ENCODE measurements at places on chromosomes 16 and 17. TPM values are rescaled to one million over a fixed set of nuclear protein-coding genes. Genes with fewer than 3 reads are reported as not detected.

Gene BAIAP3
- total RNA-seq = 0.86 TPM

- H3K4me3 ChIP-seq = no peak overlapping the region
- H3K27ac ChIP-seq = peak overlapping the region; percentile 48
- H3K4me1 ChIP-seq = peaks cover 31% of the 10 kb centered on the region
- H3K27me3 ChIP-seq = no peaks in the 10 kb centered on the region
- DNase-seq = peak; percentile 84
These were observed 968.1 kb downstream of the CDH11 start for GRCh38 chr16:64153718-64154117.

Gene SLC43A2
- total RNA-seq = 9.1 TPM

GRCh38 chr16:7990626-7991260 lies 599.6 kb downstream of the TMEM114 start:
- no peaks in the 10 kb centered on the region for H3K36me3 ChIP-seq
- no peak overlapping the region for H3K27ac ChIP-seq
- H3K4me1 ChIP-seq = no peaks in the 10 kb centered on the region
- H3K4me3 ChIP-seq = no peak overlapping the region
- no peaks in the 10 kb centered on the region for H3K27me3 ChIP-seq

GRCh38 chr17:82424001-82424862 lies 5.8 kb upstream of the OGFOD3 start:
- H3K4me3 ChIP-seq = no peak overlapping the region
- H3K27ac ChIP-seq = no peak overlapping the region
- H3K27me3 ChIP-seq = no peaks in the 10 kb centered on the region
- H3K4me1 ChIP-seq = peaks cover 6% of the 10 kb centered on the region
- peak; percentile 66 for DNase-seq

- peaks cover 29% of the 10 kb centered on the region for H3K4me1 ChIP-seq
- H3K27ac ChIP-seq = no peak overlapping the region
- H3K4me3 ChIP-seq = no peak overlapping the region
- H3K36me3 ChIP-seq = no peaks in the 10 kb centered on the region
- peak; percentile 89 for DNase-seq
These were observed 15.9 kb downstream of the ARHGAP23 start for GRCh38 chr17:38444151-38444550.

- DNase-seq = no peak
- H3K36me3 ChIP-seq = no peaks in the 10 kb centered on the region
- no peak overlapping the region for H3K27ac ChIP-seq
- no peak overlapping the region for H3K4me3 ChIP-seq
- H3K4me1 ChIP-seq = peaks cover 6% of the 10 kb centered on the region
These were observed 345.4 kb downstream of the PMP22 start for GRCh38 chr17:14919631-14920213.

DNA sequence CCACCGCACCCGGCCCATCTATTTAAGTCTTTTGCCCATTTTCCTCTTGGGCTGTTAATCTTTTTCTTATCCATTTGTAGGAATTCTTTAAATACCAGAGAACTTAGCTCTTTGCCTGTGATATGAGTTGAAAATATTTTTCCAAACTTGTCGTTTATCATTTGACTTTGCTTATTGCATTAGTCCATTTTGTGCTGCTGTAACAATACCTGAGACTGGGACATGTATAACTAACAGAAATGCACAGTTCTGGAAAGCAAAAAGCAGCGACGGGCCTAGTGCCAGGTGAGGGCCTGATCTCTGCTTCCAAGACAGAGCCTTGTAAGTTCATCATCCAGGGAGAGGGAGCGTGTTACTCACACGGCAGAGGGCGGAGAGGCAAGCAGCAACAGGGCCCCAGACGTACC lies 25.6 kb upstream of the BHLHA9 start:
- H3K4me1 ChIP-seq = peaks cover 16% of the 10 kb centered on the region
- H3K36me3 ChIP-seq = no peaks in the 10 kb centered on the region
- H3K4me3 ChIP-seq = no peak overlapping the region
- DNase-seq = peak; percentile 29

GRCh38 chr17:1630662-1631061 lies 2.0 kb upstream of the SLC43A2 start:
- H3K27ac ChIP-seq = no peak overlapping the region
- H3K4me1 ChIP-seq = no peaks in the 10 kb centered on the region
- peak; percentile 32 for DNase-seq
- no peaks in the 10 kb centered on the region for H3K36me3 ChIP-seq
- no peaks in the 10 kb centered on the region for H3K27me3 ChIP-seq
- H3K4me3 ChIP-seq = no peak overlapping the region

GRCh38 chr17:12911239-12911638 lies 106.6 kb downstream of the ELAC2 start:
- H3K27me3 ChIP-seq = no peaks in the 10 kb centered on the region
- H3K36me3 ChIP-seq = no peaks in the 10 kb centered on the region
- H3K27ac ChIP-seq = no peak overlapping the region
- no peaks in the 10 kb centered on the region for H3K4me1 ChIP-seq
- peak; percentile 17 for DNase-seq

- H3K4me3 ChIP-seq = no peak overlapping the region
- H3K36me3 ChIP-seq = peaks cover 7% of the 10 kb centered on the region
- peak overlapping the region; percentile 65 for H3K27ac ChIP-seq
- H3K27me3 ChIP-seq = no peaks in the 10 kb centered on the region
- H3K4me1 ChIP-seq = peaks cover 25% of the 10 kb centered on the region
- DNase-seq = peak; percentile 24
These were observed 3.3 kb downstream of the VAT1 start for GRCh38 chr17:43018932-43019331.

DNA sequence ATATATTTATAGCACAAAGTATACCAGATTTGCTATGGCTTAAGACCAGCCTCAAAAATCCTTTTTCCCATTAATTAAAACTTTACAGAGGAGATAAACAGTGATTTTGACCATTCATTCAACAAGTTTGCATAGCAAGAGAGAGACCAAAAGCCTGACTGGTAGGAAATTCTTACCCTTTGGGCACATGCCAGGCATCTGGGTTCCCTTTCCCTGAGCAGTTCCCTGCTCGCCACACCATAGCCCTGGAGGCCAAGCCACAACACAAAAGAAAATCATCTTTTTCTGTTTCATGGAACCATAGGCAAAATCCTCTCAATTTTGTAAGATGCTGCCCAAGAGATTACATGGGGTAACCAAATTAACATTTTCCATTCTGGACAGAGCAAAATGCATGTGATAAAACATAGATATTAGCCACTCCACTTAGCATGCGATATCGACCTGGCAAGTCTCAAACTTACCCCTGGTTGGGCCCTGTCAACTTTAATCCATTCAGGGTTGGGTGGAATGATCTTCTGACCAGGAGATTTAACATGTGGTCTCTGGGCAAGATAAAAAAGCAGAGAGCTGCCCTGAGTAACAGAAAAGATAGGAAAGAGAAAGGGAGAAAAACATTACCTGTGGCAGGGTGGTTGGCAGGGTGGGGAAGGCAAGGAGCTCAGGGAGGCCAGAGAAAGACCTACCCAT lies 57.6 kb upstream of the B4GALNT2 start:
- H3K4me1 ChIP-seq = peaks cover 7% of the 10 kb centered on the region
- H3K27ac ChIP-seq = no peak overlapping the region
- no peaks in the 10 kb centered on the region for H3K36me3 ChIP-seq

Gene GAS7
- total RNA-seq = 13.4 TPM

DNA sequence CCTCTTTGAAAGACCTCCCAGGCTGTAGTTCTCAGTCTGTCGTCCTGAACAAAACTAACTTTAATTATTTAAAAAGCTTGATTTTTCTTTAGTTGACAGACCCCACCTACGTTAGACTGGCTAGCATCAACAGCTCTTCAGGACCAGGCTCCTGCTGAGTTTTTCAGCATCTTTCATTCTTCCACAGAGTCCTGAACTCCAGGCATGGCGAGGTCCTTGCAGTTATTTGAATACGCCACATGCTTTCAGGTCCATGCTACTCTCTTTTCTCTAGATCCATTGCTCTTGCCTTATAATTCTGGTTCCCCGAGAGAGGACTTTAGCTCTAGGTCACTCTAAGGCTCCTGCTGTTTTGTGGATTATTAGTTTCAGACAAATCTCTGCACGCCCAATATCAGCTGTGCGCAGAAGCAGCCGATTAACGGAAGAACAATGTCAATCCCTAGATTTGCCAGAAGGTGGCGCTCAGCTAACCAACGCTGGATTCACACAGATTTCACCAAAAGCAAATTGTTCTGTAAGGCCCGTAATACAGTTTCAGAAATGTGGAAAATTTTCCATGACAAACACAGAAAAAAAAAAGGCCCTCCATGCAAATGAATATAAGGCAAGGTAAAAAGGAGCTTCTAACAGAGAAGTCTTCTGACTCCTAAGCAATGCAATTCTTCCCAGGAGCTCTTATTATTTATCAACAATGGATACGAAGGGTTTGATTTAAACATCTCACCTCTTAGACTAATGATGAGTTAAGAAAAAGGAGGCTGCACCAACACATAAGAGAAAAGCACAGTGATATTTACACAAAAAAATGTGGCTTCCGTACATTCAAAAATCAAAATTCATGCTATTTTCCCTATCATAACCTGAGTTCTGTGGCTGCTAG lies 33.5 kb upstream of the BCO1 start:
- H3K4me1 ChIP-seq = no peaks in the 10 kb centered on the region
- H3K4me3 ChIP-seq = no peak overlapping the region

Gene NPIPB2
- 0.65 TPM for total RNA-seq

Gene CHRNB1
- 4.9 TPM for total RNA-seq

Gene CPNE7
- 10.1 TPM for total RNA-seq

GRCh38 chr16:17827313-17827712 lies 356.6 kb upstream of the XYLT1 start:
- H3K4me3 ChIP-seq = no peak overlapping the region
- H3K27ac ChIP-seq = no peak overlapping the region
- DNase-seq = peak; percentile 63
- H3K27me3 ChIP-seq = no peaks in the 10 kb centered on the region
- H3K4me1 ChIP-seq = peaks cover 11% of the 10 kb centered on the region

GRCh38 chr17:81016575-81016974 lies 18.4 kb upstream of the BAIAP2 start:
- no peak overlapping the region for H3K4me3 ChIP-seq
- no peaks in the 10 kb centered on the region for H3K36me3 ChIP-seq
- no peak overlapping the region for H3K27ac ChIP-seq
- H3K27me3 ChIP-seq = no peaks in the 10 kb centered on the region
- no peak for DNase-seq
- H3K4me1 ChIP-seq = peaks cover 19% of the 10 kb centered on the region

GRCh38 chr16:82389956-82390650 lies 220.1 kb upstream of the MPHOSPH6 start:
- no peak overlapping the region for H3K4me3 ChIP-seq
- no peaks in the 10 kb centered on the region for H3K36me3 ChIP-seq
- no peak overlapping the region for H3K27ac ChIP-seq
- no peaks in the 10 kb centered on the region for H3K27me3 ChIP-seq

Gene ABCA3
- total RNA-seq = 2.1 TPM

Gene PLEKHH3
- 32.2 TPM for total RNA-seq
